ENCODE measurements at places on chromosomes 3 and 15.

DNA sequence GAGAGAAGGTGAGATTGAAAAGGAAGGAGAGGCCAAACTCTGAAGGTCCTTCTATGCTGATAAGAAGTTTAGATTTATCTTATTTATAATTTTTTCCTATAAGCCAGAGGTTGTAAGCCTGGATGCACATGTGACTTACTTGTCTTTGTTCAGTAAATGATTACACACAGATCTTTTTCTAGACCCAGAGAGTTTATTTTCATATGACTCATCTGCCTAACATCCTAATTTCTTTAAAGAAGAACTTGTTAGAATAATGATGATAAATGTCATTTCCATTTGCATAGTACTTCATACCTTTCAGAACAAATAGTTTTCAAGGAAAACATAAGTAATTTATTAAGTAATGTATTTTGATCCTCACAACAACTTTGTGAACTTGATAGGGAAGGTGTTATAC, 434.8 kb upstream of the DPH6 start:
- DNase-seq = no peak

GRCh38 chr15:70125605-70126004, 27.9 kb upstream of the TLE3 start:
- no peak for DNase-seq

- no peak for DNase-seq
These were observed 63.3 kb upstream of the STRIT1 start for GRCh38 chr3:155356594-155357370.

DNA sequence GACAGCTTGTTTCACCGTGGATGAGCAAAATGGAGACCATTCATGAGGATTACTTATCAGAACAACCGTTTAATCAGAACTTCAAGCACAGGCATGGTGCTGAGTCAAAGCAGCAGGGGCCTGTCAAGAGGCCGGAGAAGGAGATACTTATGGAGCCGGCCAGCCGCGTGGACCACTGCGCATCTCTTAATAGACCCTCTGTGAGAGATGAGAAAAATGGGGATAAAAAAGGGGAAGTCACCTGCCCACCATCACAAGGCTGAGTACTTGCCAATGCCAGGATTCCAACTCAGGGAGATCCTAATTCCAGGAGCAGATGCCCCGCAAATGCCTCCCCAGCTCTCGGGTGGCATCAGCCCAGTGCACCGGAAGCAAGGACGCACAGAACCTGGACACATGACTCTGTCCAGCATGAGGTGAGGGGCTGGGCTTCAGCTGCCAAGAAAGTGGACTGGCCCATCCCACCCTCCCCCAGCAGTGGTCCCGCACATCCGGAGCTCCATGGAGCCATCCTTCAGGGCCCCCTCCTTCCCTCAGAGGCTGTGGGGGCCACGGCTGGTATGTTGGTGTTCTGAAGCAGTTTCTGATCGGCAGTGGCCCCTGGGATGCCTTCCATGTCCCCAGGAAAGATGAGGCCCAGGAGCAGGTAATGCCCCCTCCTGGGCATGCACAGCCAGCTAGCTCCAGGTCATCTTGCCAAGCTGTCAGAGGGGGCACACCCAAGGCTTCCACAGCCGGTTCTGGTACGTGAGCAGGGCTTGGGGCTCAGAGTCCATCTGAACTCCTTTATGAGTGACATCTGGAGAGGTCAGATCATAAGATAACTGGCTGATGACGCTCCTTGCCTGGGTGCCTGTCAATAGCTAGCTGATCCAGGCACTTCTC, 143.8 kb downstream of the ATP10A start:
- DNase-seq = no peak

GRCh38 chr3:15591928-15592327, 9.4 kb downstream of the HACL1 start:
- DNase-seq = no peak

GRCh38 chr3:159751146-159751545, 237.5 kb upstream of the IL12A start:
- DNase-seq = no peak

Measured in left ventricle myocardium inferior (tissue), 1 donor.